GM23248 (cell line): ENCODE measurements at places on chromosomes 6 and 20.

DNA sequence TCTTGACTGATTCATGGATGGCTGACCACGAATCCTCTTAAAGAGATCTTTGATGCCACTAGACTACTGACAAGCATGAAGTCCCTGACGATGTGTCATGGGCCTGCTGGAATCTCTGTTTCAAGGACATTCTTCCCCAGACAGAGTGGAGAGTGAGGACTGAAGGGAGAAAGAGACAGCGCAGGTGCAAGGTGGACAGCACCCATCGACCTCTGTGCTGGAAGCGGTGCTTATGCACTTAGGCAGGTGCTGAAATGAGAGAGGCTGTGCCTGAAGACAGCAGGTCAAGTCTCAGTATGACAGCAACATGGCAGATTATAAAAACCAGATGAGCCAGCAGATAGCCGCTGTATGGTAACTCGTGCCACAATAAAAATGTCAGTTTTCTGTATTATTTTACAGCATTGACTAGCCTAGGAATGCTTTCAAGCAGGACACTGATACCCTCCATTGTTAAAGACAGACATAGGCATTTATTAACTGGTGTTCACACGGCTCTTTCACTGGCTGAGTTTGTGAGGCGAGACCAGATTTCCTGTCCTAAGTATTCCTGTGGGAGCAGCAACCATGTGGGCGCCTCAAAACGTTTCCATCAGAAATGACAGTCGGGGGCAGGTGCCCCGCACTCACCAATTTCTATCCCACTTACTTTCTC is 47.5 kb downstream of the FOXC1 start:
- DNase-seq = no peak

- DNase-seq = no peak
Measured at GRCh38 chr6:139482287-139482686, 107.8 kb upstream of the CITED2 start.

- DNase-seq = no peak
Measured at GRCh38 chr6:157605484-157605883, 217.6 kb upstream of the SNX9 start.

DNA sequence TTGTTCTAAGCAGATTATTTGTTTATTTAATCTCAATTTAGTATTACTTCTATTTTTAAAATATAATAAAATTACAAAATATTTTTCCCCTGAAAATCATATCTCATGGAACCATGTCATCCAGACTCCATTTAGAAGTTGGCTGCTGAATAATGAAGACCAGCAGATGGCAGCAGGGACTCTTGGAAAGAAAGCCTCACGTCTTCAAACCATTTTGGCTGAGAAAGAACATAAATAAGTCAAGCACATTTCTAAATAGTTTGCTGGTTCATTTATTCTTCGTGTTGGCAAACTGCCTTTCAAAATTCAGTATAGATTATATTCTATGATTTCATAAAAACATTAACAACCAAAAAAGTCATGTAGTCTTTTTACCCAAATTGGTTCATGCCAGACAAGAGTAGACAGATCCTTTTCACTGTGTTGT is 71.7 kb downstream of the RCAN2 start:
- DNase-seq = peak; percentile 86

GRCh38 chr6:3617681-3618311 is 133.7 kb downstream of the PXDC1 start:
- DNase-seq = no peak

- DNase-seq = no peak
Measured at GRCh38 chr6:90534337-90535025, 52.4 kb downstream of the MAP3K7 start.

DNA sequence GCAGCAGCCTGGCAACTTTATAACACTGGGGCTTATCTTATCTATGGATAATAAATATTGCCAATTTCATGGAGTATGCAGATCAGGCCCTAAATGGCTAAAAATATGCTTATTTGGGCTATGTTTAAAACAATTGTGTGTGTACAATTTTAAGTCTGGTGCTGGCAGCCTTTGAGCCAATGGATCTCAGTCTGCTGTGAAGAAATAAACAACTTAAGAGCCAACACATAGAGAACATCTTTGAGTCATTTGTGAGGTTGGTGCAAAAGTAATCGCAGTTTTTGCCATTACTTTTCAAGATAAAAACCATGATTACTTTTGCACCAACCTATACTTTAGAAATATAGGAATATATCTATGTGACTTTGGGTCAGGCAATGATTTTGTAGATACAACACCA is 129.1 kb upstream of the CARMIL1 start:
- DNase-seq = no peak

DNA sequence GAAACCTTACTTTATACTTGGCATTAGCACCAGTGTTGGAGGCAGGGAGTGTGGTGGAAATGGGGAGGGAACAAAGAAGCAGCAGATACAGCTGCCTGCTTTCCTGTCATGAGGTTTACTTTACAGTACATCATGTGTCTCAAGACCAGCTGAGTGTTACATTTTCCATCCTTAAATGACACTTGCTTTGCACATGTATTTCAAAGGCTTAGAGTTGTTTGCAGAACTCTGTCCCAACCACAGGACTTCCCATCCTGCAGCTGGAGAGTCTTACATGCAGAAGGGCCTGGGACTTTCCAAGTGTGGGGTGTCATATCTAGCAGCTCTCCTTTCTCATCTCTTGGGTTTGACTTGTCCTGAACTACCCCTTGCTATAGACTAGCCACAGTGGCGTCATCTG is 395.9 kb downstream of the DHX35 start:
- no peak for DNase-seq

DNA sequence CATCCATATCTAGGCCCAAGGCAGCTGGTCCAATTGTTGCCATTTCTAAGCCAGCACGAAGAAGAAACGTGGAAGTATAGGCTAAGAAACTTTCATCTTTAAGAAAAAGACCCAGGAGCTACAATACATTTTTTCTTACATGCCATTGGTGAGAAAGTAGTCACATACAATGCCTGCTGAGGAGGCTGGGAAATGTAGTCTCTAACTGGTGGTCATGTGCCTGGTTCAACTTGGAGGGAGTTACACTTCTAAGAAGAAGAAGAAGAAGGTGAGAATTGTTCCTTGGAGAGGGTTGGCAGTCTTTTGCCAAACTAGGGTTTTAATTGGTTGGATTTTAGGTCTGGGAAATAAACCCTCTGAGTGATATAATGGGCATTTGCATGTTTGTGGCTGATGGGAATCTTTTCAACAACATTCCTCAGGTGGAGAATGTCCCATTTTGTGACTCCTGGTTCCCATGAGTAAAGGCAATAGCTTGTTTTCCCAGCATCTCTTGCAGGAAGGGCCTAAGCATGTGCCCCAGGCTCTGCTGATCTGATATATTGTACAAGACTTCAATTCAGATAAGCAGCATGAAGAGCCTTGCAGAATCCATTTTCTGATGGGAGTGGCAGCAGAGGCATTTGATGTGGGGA is 47.0 kb upstream of the PREP start:
- DNase-seq = peak; percentile 20

- no peak for DNase-seq
Measured at GRCh38 chr6:21780141-21780540, 186.6 kb downstream of the SOX4 start.

- peak; percentile 18 for DNase-seq
Measured at GRCh38 chr6:42877695-42878094, 1.7 kb upstream of the RPL7L1 start.

DNA sequence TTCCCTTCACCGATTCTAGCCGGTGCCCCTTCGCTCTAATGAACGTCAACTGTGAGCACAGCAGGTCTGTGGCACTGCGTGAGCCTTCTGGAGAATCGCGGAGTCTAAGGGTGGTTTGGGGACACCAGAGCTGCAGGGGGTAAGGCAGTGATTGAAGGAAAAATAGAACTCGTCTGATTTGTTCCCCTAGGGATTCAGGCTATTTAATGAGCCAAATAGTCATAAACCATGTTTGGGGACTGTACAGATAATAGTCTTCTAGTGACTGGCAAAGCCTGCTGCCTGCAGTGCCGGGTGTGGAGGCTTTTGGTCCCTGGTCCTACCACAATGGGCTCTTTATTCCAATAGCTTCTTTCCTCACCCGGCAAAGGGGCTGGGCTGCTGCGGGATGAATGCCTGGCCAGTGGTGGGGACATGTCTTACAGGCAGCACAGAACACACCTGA is 11.1 kb upstream of the NTSR1 start:
- DNase-seq = no peak

DNA sequence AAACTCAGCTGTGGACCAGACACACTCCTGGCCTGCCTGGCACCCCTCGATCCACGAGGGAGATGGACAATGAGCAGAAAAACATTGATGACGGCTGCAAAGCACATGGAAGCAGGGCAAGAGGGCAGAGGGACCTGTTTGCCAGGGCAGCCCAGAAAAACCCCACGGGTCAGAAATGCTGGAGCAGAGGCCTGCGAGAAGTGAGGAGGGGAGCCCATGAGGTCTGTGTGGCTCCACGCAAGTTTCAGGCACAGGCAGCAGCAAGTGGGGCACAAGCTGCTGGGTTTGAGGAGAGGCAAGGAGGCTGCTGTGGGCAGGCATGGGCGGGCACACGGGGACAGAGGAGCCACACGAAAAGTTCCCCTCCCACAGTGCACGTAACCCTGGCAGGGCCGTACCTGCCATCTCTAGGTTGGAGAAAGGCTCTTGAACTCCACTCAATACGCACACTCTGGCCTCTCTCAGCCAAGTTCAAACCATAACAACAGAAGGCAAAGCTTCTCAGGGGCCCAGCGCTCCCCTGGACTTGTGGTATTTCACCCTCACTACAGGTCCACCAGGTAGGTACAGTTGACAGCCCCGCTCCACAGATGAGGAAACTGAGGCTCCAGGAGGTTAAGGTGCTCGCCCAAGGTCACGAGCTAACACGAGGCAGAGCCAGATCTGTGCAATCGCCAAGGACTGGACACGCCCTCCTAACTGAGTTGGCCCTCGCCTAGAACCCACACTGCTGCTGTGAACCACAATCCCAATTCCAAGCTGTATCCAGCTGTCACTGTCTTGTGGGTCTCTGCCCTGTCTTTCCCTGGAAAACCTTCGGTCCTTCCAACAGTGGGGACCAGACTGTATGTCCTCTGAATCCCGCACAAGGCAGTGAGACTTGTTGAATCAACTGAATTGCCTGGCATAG is 108.2 kb downstream of the NOL4L start:
- no peak for DNase-seq

- DNase-seq = no peak
Measured at GRCh38 chr6:112100561-112100960, 13.2 kb downstream of the FAM229B start.

DNA sequence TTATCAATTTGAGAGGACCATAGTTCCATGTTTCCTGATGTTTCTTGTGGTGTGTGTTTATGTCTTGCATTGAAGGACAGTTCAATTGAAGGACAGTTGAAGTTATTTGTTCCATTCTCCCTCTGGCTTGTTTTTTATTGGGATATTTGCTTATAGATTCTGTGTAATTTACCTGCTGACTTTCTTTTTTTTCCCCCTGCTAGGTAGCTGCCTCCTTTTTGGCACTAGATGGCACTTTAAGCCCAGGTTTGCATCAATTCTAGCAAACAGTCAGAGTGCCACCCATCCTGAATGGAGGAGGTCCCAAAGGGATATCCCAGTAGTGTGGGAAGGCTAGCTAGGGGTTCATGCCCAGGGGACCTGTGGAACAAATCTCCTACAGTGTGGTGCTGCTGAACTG is 78.1 kb downstream of the CFAP61 start:
- DNase-seq = peak; percentile 13

GRCh38 chr6:125987026-125987617 is 782 bp downstream of the TRMT11 start:
- DNase-seq = no peak

DNA sequence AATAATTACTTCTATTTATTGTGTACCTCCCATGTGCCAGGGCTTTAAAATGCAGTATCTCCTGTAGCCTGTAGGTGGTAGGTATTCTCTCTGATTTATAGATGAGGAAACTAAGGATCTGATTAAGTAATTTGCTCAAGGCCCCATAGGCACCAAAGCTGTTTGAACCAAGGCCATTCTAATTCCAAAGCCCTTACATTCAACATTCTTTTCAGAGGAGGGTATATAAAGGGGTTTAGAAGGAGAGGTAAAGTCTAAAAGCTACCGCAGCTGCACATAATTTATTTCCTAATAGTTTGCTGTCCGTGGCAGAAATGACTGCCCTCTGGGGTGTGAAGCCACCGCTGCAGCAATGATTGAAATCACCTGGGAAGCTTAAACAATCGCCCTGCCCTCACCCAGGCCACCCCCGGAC is 95.0 kb upstream of the FAM8A1 start:
- DNase-seq = peak; percentile 51

GRCh38 chr20:10478205-10478604 is 43.1 kb downstream of the SLX4IP start:
- no peak for DNase-seq

- peak; percentile 48 for DNase-seq
Measured at GRCh38 chr6:129667621-129668020, 42.4 kb downstream of the ARHGAP18 start.

- DNase-seq = no peak
Measured at GRCh38 chr6:37205997-37206340, 36.0 kb downstream of the PIM1 start.

DNA sequence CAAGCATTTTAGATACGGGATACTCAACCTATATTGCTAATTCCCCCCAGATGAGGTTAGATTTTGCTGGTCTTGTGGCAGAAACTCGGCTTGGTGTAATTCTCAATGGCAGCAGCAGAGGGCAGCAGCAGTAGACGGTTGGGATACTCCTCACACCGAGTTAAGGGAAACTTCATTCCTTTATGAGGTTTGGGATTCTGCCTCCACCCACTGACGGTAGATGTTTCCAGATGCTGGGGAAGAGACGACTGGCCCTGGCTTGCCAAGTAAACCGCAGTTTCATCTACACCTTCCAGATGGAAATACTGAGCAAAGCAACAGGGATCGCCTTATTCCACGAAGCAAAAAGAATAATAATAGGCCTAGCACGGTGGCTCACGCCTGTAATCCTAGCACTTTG is 8.2 kb upstream of the TBC1D7 start:
- DNase-seq = peak; percentile 94

DNA sequence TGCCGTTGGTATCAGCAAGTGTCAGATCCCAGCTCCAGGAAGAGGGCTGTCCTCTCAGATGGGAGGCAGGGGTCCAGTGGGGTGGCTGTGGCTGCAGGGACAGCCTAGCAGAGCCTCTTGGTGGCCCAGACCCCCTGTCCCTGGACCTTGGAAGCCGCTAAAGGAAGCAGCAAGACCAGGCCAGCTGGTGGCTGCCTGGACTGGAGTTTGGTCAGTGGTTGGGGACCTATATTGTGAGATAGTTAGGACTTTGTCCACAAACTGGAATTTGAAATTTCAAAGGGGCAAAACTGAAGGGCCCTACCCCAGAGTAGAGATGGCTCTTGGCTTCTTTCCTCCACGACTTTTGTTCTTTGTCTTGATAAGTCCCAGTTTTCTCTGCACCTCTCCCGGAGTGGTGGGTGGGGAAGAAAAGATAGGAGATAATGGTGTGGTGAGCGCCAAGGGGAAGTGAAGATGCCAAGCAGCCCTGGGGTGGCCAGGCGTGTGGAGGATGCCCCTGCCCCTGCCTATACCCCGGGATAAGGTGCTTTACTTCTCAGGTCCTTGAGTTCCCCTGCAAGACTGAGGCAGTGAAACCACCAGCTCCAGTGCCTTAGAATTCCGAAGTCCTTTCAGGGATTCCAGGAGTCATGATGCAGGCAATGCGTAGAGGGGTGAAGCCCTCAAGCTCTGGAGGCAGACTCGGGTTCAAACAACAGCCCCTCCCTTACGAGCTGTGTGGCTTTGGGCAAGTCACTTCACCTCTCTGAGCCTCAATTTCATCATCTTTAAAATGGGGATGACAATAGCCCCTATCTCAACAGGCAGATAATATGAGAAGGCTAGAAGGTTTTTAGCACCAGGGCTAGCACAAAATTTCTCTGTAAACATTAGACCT is 40.2 kb downstream of the HNF4A start:
- DNase-seq = no peak

GRCh38 chr6:9647599-9647998 is 767.3 kb downstream of the TFAP2A start:
- DNase-seq = peak; percentile 12

GRCh38 chr20:2195614-2196013 is 94.0 kb downstream of the STK35 start:
- no peak for DNase-seq
